ENCODE measurements at places on chromosomes 5 and 9. TPM values are rescaled to one million over a fixed set of nuclear protein-coding genes. Genes with fewer than 3 reads are reported as not detected.
A peak's percentile ranks its signal among the peaks of the same experiment; 100 is the strongest.

Gene ADCY2
- not detected for total RNA-seq

Gene HMCN2
- total RNA-seq, result 0.20 TPM

Gene ANKRD31
- total RNA-seq, result not detected

Gene EIF4E1B
- total RNA-seq, result not detected

Gene BAAT
- total RNA-seq, result 0.13 TPM

Gene ZNF462
- total RNA-seq, result 6.8 TPM

Gene ZBED3
- not detected for total RNA-seq

Gene FOXD4L6
- total RNA-seq, result not detected

Gene C5orf34
- total RNA-seq, result 19.1 TPM

Gene TSSK1B
- not detected for total RNA-seq

DNA sequence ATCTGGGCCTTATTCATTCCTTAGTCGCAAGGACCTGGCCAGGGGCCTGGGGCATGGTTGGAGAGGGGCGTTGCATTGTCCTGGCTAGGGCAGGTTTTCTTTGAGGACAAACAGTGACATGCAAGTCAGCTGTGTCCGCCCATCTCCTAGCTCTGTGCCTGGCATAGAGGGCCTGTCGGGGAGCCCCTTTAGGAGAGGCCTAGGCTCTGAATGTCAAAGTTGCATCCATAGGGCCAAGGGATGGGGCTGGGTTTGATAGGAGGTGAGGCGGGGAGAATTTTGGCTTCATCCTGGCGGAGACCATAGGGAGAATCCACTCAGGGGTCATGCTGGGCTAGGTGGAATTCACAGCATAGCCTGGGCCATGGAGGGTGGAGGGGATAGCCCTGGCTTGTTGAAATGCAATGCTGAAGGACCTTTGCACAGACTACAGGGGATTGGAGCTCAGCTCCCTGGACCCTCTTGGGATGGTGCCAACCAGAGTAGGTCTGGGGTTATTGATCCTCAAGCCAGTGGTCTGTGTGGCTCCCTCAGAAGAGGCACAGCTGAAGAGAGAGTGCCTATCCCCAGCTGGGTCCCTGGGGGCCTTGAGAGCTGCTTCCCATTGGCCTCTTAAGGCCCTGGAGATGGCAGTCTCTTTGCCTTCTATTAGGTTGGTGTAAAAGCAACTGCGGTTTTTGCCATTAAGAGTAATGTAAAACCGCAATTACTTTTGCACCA, 104.0 kb downstream of the RGS3 start:
- DNase-seq, result no peak

DNA sequence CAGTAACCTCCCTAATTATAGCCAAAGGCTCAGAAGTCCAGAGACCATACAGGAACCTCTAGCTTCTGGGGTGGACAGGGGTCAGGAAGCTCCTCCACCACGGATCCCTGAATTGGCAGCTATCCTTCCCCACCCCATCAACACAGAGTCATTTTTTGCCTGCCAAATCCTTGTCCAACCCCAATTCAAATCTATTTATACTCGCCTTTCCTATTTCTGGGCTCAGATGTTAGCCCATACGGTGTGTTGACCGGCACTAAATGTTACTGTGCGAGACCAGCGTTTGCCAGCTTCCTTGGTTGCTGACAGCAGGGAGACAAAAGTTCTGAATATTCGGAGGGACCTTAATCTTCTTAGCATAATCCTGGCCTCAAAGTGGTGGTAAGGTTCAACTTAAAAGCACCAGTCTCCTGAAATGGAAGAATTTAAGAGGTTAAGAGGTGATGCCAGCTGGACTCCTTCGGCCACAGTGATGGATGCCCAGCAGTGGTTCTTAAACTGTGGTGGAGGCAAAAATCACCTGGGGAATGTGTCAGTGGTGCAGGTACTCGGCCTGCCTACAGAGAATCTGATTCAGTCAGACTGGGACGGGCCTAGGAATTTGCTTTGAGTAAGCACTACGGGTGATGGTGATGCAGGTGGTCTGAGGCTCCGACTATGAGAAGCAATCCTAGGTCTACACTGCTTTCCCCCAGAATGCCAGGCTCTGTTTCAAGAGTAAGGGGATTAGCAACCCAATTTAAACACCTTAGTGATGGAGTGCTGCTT, 204.8 kb upstream of the MEF2C start:
- peak; percentile 6 for DNase-seq

DNA sequence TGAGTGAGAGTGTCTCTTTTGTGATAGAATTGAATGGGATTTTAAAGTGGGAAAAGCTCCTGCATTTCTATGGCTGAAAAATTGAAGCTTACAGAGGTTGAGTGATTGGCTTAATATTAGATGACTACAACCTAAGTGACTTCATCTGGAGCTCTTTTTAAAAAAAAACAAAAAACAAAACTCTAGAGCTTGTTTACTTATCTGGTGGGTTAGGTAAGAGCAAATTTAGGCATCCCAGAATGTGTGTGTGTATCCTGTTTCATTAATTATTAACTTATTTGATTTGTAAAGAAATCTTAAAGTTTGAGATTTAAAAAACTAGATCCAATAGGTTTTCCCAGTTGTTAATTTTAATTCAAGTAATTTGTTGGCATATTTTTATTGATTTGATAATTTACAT, 60.1 kb downstream of the SCAMP1 start:
- DNase-seq, result no peak

DNA sequence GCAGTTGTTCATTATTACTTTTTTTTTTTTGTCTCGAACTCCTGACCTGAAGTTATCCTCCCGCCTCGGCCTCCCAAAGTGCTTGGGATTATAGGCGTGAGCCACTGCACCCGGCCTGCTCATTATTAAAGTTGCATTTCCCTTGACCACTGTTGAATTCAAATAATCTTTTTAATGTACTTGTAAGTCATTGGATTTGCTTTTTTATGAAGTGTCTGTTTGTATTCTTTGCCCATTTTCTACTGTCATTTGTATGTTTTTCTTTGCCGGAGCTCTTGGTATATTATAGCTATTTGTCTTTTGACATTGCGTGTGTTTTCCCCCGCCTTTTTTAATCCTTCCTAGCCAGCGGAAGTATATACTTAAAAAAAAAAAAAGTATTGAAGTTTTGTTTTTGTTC, 22.0 kb downstream of the LRRTM2 start:
- no peak for DNase-seq

GRCh38 chr9:84668196-84669012, 1.1 kb upstream of the NTRK2 start:
- peak; percentile 74 for DNase-seq

- DNase-seq, result no peak
These were observed 14.4 kb downstream of the ELOVL7 start for GRCh38 chr5:60829490-60830266.

DNA sequence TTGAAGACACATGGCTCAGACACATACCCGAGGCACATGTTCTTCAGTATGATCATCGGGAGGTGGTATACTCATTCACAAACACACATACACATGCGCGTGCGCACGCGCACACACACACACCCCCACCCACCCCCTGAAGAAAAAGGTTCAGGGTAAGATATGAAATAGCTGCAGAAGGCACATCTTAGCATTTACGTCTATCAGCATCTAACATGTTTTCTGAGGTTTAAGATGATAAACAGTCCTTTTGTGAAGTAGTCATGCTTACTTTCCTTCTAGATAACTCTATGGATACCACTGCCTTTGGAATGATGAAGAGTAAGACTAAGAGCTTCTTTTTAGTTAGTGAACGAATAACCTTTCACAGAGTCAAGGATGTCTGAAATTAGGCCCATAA, 105.1 kb upstream of the GNA14 start:
- no peak for DNase-seq

DNA sequence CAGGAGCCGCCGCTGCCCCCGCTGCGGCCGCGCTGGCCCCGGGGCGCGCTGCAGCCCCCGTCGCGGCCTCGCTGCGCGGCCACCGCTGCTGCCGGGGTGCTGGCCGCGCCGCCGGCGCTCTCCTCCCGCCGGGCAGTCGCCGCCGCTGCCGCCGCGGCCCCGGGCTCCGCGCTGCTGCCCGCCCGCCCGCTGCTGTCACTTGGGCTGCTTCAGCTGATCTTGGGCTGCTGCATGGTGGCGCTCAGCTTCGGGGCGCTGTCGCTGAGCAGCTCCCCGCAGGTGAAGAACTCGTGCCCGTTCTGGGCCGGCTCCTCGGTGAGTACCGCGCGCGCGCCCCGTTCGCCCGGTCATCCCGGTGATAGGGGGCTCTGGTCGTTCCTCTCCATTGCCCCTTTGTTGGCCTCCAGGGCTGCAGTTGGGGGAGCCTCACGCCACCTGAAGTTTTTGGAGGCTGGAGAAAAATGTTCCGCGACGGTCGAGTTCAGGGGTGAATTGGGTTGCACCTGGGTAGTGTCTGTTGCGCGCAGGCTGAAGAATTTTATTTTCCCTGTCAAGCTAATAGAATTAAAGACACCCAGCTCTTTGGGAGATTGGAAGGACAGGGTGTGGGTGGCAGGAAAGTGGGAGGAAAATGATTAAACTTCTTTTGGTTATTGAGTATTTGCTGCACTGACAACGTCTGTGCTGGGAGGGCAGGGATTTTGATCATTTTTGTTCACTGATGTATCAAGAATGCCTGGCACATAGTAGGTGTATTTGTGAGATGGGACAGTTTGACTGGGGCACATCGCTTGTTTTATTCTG, 596 bp downstream of the ENTREP1 start:
- no peak for DNase-seq

DNA sequence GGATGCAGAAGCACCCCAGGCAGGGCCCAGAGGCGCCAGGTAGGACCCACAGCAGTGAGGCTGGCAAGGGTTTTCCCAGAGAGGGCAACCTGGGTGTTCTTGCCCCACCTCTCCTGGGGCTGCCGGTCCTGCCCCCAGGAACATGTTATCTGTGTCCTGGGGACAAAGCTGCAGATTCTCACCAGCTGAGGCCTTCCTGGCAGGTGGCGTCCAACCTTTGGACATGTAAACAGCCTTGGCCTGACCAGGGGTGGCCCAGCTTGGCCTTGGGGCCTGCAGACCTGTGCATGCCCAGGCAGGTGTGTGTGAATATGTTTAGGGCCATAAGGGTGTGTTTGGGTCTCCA, 101.8 kb upstream of the LARP1 start:
- DNase-seq, result no peak

DNA sequence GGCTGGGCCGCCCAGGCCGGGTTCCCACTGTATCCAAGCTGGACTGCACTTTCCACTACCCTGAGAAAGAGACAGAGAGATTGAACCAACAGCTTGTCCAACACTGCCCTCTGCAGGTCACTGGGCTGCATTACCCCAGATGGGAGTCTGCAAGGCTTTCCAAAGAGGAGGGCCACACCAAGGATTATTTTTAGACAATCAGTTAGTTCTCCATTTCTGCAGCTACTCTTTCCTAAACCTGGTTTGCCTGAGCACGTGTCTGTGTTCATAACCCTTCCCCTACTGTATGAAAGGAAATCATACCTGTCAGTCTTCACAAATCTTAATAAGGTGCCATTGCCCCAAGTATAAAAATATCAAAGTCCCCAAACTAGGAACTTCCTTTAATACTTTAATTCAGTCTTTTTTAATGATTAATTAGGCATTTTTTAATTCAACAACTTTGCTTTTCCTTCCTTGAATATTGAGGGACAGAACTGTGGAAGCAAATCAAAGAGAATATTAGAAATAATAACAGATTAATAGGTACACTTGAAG, 13.4 kb upstream of the FGF1 start:
- peak; percentile 73 for DNase-seq

GRCh38 chr5:18010053-18010452, 375.8 kb downstream of the TAF11L14 start:
- DNase-seq, result no peak

GRCh38 chr9:78035383-78035993, 3.9 kb upstream of the GNAQ start:
- DNase-seq, result no peak

- DNase-seq, result no peak
These were observed 60.1 kb upstream of the UBAC1 start for GRCh38 chr9:136021171-136021871.

GRCh38 chr5:98309785-98310598, 463.5 kb upstream of the RGMB start:
- DNase-seq, result peak; percentile 91

- peak; percentile 93 for DNase-seq
These were observed 261.4 kb upstream of the KLF4 start for GRCh38 chr9:107750741-107751566.

- DNase-seq, result no peak
These were observed 14.9 kb downstream of the ARHGEF28 start for GRCh38 chr5:73640861-73641320.

DNA sequence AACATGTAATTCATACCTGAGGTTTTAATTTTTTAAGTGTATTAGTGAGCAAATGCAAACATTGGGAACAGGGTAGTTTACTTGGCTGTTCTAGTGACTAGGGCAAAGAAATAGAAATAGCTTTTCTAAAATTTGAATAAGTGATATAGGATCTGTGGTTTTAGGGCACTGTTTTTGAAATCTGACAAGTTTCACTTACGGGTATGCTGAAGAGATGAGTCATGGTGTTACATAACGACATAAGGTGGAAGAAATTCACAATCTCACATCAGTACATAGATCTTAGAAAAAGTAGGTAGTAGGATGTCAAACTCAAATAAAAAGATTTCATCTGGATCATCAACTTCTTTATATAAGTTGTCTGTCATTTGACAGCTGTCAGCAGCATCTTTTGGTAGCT, 772.3 kb downstream of the MAT2B start:
- DNase-seq, result no peak

DNA sequence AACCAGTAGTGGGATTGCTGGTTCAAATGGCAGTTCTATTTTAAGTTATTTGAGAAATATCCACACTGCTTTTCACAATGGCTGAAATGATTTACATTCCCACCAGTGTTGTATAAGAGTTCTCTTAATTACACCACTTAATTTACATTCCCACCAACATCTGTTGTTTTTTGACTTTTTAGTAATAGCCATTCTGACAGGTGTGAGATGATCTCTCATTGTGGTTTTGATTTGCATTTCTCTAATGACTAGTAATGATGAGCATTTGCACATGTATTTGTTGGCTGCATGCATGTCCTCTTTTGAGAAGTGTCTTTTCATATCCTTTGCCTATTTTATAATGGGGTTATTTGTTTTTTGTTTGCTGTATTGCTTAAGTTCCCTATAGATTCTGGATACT, 688.3 kb downstream of the PRR16 start:
- DNase-seq, result no peak

DNA sequence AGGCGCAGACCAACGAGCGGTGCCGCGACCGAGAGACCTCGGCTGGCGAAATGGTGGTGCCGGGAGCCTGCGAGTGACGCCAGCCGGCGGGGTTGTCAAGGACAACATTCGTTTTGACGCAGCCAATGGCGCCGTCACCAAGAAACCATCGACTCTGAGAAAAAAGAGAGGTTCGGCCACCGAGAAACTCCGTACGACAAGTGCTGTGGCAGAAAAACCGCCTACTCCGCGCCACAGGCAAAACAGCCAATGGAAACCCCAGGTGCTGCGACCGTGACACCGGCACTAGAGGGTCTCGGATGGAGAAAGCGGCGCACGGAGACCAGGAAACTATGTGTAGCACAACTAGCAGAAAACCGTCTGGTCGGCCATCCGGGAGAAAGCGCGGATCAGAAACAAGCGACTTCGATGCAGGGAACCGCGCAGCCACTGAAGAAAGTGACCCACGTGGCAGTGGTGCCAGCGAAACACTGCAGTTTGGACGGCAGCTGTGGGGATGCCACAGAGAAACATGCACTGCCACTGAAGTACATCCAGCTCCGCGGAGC, 88.8 kb downstream of the ANXA2R start:
- no peak for DNase-seq
